ENCODE measurements at places on chromosomes 7 and 10.

DNA sequence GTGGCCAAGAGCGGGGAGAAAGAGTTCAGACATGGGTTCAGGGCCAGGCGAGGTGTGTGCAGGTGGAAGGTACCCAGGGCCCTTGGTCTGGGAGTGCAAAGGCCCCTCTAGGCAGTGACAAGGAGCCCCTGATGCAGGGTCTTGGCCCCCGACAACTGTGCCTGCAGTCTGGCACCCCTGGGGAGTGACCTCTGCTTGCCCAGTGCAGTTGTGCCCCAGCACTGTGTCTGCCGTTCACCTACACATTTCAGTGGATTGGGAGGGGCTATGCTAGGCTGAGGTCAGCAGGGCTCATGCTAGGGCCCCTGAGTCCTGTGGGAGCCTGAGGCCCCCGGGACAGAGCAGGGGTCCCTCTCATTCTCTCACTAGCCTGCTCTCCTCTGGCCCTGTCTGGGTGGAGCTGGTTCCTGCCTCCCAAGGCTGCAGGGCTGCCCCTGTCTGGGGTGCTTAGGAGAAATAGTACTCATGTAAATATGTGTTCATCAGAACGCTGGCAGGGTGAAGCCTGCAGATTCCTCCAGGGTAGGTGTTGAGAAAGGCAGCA, 550.4 kb downstream of the TCERG1L start:
- no peak for DNase-seq

DNA sequence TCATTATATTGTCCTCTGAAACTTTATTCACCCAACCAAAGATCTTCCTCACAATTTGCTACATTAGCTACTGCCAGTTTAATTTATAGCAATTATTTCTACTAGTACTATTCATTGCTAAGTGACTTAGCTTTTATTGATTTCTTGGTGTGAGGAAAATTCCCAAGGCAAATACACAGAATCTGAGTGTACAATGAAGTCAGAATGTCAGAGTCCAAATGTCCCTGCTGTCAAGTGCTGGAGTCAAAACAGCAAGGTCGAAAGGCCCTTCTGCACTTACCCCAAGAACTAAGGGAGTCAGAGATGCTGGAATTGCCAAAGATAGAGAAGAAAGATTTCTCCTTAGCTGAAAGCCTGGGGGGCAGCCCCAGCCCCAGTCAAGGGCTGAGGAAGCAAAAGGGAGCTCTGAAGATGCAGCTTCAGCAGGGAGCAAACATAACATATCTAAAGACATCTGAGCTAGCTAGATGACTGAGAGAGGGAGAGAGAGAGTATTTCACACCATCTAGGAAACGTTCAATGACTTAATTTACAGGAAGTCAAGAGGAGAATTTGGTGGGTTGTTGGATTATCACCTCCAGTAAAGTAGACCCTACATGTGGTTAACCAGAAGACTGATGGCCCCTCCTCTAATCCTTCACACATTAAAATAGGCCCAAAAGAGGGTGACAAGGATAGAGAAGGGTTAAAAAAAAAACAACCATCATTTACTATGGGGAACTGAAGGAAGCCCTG, 36.6 kb upstream of the SAMD8 start:
- no peak for DNase-seq

GRCh38 chr7:94615666-94616065, 40.3 kb downstream of the SGCE start:
- DNase-seq, result no peak

GRCh38 chr7:131504157-131504899, 52.1 kb downstream of the PODXL start:
- DNase-seq, result no peak

GRCh38 chr10:123380491-123381085, 226.4 kb downstream of the BUB3 start:
- no peak for DNase-seq

GRCh38 chr10:20265146-20265545, 448.9 kb downstream of the PLXDC2 start:
- DNase-seq, result no peak

- no peak for DNase-seq
Observed at GRCh38 chr10:80186364-80187012, 18.8 kb downstream of the ANXA11 start.

- no peak for DNase-seq
Observed at GRCh38 chr10:58104351-58104751, 163.3 kb downstream of the IPMK start.

GRCh38 chr7:36296284-36296683, 93.4 kb upstream of the ANLN start:
- DNase-seq, result no peak

DNA sequence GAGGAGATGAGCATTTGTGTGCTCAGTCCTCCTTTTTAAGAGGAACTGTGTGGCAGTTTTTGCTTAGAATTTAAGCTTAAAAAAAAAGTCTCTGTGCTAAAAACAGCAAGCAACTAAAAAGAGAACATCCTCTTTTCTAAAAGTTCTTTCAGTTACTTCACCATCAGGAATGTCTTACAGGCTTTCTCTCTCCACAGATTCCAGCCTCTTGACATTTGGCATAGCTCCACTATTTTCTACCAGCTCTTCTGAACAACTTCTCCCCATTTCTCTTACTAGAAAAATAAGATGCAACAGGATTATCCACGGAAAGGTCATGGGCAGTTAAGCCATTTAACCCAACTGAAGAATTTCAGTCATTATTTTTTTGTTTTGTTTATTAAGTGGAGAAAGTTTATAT, 13.2 kb downstream of the PCLO start:
- no peak for DNase-seq

DNA sequence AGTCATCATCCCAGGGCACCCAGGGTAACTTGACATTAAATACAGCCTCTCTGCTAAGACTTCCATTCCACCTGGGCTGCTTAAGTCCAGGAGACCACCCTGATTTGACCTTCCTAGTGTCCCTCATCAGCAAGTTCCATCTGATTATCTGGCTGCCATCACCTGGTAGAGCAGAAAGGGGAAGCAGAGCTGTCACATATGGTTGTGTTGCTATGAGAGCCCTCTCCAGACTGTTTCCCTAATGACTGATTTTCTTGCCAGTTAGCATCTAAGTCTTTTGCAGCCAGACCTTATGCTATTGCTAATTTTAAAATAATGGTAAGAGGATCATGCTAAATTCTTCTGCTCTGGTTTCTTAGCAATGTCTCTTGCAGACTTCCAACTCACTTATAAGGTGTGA, 38.7 kb downstream of the KCNH2 start:
- no peak for DNase-seq

- DNase-seq, result no peak
Observed at GRCh38 chr7:99901581-99901980, 17.7 kb downstream of the TRIM4 start.

DNA sequence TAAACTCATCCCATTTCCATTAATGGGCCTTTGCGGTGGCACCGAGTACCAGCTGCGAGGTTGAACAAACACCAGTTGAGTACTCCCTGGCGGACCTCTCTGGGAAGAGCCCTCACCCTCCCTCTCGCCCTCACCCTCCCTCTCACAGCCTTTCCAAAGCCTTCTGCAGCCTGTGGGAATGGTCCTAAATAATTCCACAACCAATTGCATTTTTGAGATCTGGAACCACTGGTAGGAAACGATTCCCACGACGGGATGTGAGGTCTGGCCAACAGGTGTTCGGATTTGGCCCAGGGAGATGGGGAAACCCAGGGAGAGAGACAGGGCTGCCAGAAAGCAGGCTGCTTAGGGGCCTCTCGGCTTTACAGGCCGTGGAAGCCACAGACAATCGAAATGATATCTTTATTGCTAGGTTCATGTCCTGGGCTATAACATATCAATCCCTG, 5.3 kb downstream of the PTF1A start:
- no peak for DNase-seq

DNA sequence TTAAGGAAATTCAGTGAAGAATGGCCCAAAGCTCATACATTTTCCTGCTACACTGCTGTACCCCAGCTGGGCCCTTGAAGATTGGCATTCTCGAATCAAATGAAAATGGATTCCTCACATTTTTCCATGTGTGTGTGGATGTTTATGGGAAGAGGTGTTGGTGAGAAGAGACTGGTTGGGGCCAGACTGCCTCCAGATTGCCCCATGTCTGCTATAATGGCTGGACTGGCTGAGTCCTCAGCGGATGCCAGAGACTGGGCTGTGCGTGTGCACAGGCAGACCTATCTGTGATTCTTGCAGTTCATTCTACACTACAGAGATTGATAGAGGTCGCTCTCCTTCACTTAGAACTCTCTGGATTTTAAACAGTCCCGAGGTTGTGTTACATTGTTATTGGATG, 183.6 kb upstream of the GDF10 start:
- DNase-seq, result no peak

DNA sequence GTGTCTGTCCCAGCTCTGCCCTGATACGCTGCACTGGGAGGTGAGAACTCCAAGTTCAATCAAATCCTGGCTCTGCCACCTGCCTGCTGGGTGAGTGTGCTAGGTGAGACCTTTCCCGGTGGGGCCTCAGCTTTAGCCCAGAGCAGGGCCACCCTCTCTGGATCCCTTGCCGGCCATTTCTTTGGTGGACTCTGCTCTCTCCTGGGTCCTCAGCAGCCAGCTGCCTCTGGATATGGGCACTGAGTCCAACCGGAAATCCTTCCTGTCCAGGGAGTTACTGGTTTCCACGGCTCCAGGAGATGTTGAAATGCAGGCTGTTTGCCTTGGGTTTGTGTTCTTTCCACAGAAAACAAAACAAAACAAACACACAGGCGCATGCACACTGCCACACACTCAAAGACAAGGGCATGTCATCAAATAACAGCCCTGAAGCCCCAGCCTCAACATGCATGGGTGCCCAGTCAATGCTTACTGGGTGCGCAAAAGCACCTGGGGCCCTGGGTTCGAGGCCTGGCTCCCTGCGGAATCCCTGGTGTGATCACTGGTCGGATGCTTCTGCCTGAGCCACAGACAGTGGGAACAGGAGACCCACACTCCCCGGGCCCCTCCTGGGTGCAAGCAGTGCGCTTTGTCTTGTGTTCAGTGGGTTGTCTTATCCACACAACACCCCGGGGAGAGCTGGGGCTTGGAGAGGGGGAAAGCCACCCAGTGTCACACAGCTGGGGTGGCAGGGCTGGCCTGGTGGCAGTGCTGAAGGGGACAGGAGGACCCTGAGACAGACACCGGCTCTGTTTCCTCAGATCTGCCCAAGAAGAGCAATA, 33.1 kb downstream of the PPIF start:
- no peak for DNase-seq

GRCh38 chr7:128408709-128409595, 830 bp downstream of the IMPDH1 start:
- DNase-seq, result no peak

DNA sequence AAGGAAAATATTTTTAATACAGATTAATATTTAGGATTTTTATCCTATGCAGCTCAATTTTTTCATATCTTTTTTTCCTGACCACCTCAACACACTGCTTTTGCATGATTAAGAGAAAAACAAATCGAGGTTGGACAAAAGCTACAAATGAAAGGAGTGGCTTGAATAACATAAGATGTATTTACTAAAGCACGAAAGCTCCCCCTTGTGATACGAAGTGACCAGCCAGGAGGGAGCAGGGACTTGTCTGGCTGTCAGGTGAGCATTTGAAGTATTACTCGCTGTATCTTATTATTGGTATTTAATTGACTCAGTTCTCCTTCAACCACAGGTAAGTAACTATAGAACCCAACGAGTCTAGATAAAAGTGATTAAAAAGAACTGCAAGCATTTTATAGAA, 265.2 kb upstream of the PHF14 start:
- DNase-seq, result no peak

- no peak for DNase-seq
Observed at GRCh38 chr7:36735172-36735571, 10.9 kb upstream of the AOAH start.

DNA sequence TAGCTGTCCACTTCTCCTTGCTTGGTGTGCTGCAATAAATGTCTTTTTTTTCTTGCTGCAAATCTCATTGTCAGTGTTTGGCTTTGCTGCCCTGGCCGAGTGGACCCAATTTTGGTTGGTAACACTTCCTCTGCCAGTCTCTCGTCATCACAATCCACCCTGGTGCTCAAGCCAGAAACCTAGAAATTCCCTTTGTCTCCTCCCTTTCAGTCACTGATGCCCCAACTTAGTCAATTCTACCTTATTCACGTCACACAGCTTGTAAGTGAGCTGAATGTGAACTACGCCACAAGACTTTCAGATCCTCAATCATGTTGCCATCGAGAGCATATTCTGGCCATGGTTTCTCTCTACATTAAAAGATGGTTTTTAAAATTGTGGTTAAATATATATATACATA, 13.0 kb upstream of the FRA10AC1 start:
- DNase-seq, result no peak

- DNase-seq, result no peak
Observed at GRCh38 chr7:131508754-131509486, 47.5 kb downstream of the PODXL start.

- no peak for DNase-seq
Observed at GRCh38 chr10:6446711-6447110, 133.4 kb downstream of the PRKCQ start.

GRCh38 chr7:141201145-141201885, 127.5 kb downstream of the TMEM178B start:
- DNase-seq, result no peak

- no peak for DNase-seq
Observed at GRCh38 chr10:25867321-25867720, 66.7 kb upstream of the MYO3A start.

GRCh38 chr7:44539669-44540506, 1.2 kb downstream of the NPC1L1 start:
- no peak for DNase-seq

GRCh38 chr10:37222046-37222445, 96.6 kb downstream of the ANKRD30A start:
- no peak for DNase-seq

- no peak for DNase-seq
Observed at GRCh38 chr10:61819208-61819607, 82.3 kb upstream of the ARID5B start.

GRCh38 chr7:104142147-104142546, 65.7 kb downstream of the ORC5 start:
- DNase-seq, result no peak

DNA sequence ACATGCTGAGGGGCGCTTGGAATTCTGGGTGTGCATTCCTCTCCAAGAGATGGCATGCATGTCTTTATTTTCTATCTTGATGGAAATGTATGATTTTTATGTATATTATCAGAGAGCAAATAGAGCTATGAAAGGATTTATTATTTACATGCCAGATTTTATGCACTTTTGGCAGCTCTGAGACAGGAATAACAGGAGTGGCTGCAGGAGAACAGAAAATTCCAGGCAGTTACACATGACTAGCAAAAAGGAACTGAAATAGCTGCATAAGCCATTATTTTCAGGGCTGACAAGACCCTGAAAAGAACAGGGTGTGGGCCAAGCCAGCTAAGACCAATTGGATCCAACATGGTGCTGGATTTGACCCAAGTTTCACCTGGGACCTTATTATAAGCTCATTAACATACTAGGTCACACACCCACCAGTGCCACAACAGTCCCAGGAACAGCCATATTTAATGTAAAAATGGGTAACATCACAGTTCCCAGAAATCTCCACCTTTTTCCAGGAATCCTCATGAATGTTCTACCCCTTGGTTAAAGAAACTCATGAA, 43.2 kb upstream of the ACSL5 start:
- DNase-seq, result no peak

GRCh38 chr10:131640045-131640644, 260.7 kb upstream of the PPP2R2D start:
- DNase-seq, result no peak

Measured in cortex of kidney (tissue), 1 donor.